ENCODE measurements at places on chromosomes 7 and 10.

GRCh38 chr10:30704026-30704600, 74.6 kb upstream of the LYZL2 start:
- DNase-seq: no peak

DNA sequence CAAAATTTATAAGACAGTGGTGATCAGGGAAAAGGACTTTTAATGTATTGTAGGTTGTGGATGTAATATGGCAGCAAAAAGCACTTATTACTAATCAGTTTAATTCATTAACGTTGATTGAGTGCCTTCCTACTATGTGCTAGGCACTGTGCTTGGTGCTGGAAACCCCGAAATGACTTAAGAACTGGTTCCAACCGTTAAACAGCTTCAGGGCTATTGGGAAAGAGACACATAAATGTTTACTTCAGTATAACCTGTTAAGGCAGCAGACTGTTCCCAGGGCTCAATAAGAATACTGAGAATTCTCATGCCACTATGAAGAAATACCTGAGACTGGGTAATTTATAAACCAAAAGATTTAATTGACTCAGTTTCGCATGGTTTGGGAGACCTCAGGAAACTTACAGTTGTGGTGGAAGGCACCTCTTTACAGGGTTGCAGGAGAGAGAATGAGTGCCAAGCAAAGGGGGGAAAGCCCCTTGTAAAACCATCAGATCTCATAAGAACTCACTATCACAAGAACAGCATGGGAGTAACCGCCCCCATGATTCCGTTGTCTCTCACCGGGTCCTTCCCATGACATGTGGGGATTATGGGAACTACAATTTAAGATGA, 1.1 kb upstream of the SLC25A13 start:
- DNase-seq: no peak

DNA sequence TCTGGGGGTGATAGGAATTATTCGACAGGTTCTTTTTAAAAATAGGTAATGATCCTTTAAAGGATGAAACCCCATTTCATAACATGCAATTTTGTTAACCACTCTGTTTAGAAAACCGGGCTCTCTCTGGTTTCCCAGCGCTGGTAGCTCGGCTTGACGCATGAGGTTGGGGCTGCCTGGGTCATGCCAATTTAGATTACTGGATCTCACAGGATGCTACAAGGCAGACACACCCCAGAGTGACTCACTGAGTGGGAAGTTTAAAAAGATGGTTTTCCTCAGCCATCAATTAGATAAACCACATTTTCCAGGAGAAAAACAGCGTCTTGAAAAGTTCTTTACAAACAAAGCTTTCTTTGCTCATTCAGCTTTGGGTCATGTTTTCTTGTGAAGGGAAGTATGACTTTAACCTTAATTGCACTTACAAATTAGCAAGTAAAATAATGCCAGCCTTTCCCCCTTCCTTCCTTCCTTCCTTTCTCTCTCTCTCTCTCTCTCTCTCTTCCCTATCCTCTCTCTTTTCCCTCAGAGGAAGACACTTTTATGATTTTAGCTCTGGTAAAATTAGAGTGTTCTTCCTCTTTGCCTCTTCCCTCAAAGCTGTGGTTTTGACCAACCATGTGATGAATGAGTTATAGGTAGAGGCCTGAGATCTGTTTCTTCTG, 99.8 kb downstream of the EPDR1 start:
- no peak for DNase-seq

GRCh38 chr7:151837285-151838042, 39.5 kb downstream of the PRKAG2 start:
- DNase-seq: no peak
